ENCODE measurements at places on chromosomes 1 and 21.
A peak's percentile ranks its signal among the peaks of the same experiment; 100 is the strongest.

GRCh38 chr1:213985209-213986019 is 2.4 kb upstream of the PROX1 start:
- H3K4me3 ChIP-seq: peak overlapping the region; percentile 11
- H3K27ac ChIP-seq: no peak overlapping the region
- H3K4me1 ChIP-seq: peaks cover 32% of the 10 kb centered on the region
- no peak for DNase-seq

- no peaks in the 10 kb centered on the region for H3K4me1 ChIP-seq
- no peak overlapping the region for H3K4me3 ChIP-seq
- H3K27me3 ChIP-seq: no peaks in the 10 kb centered on the region
- H3K27ac ChIP-seq: no peak overlapping the region
- DNase-seq: no peak
- no peaks in the 10 kb centered on the region for H3K36me3 ChIP-seq
Observed at GRCh38 chr1:71166178-71167173, 85.6 kb upstream of the ZRANB2 start.

GRCh38 chr1:77538956-77539518 is 143.4 kb downstream of the ZZZ3 start:
- no peaks in the 10 kb centered on the region for H3K36me3 ChIP-seq
- H3K4me3 ChIP-seq: no peak overlapping the region
- H3K27ac ChIP-seq: no peak overlapping the region
- no peaks in the 10 kb centered on the region for H3K27me3 ChIP-seq
- H3K4me1 ChIP-seq: peaks cover 10% of the 10 kb centered on the region

GRCh38 chr1:240173836-240174235 is 82.2 kb downstream of the FMN2 start:
- no peaks in the 10 kb centered on the region for H3K36me3 ChIP-seq
- H3K27me3 ChIP-seq: no peaks in the 10 kb centered on the region
- DNase-seq: no peak
- no peaks in the 10 kb centered on the region for H3K4me1 ChIP-seq

- no peaks in the 10 kb centered on the region for H3K4me1 ChIP-seq
- no peak overlapping the region for H3K4me3 ChIP-seq
- peaks cover 41% of the 10 kb centered on the region for H3K27me3 ChIP-seq
- no peaks in the 10 kb centered on the region for H3K36me3 ChIP-seq
- no peak for DNase-seq
Observed at GRCh38 chr1:18091660-18092446, 15.7 kb upstream of the IGSF21 start.

DNA sequence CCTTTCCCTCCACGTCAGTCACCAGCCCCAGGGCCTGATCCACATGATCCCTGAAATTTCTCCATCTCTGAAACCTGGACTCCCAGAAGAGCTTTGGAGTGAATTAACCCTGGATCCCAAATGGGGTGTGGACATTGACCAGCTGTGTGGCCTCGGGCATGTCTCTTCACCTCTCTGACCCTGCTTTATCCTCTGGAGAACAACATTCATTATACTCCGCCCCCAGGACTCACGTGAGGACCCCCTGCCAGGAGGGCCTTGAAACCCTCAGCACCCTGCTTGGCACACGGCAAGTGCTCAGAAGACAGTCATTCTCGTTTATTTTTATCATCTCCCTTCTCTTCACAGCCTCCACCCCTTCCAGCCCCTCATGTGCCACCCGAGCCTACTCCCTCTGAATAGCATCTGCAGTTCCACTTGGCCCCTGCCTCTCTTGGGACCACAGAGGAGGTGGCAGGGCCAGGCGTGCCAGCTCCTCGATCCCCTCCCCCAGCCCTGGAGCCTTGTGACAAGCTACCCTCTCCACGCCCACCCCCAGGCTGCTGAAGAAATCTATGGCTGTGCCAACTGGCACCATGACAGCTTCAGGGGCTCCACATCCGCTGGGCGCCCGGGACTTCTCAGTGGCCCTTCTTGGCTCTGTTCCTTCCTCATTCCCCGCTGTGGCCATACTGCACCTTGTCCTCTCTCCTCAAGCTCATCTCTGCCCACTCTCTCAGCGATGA is 18.0 kb downstream of the ADGRB2 start:
- DNase-seq: no peak
- H3K4me3 ChIP-seq: no peak overlapping the region
- H3K4me1 ChIP-seq: no peaks in the 10 kb centered on the region
- H3K27ac ChIP-seq: no peak overlapping the region
- H3K27me3 ChIP-seq: peaks cover 4% of the 10 kb centered on the region

DNA sequence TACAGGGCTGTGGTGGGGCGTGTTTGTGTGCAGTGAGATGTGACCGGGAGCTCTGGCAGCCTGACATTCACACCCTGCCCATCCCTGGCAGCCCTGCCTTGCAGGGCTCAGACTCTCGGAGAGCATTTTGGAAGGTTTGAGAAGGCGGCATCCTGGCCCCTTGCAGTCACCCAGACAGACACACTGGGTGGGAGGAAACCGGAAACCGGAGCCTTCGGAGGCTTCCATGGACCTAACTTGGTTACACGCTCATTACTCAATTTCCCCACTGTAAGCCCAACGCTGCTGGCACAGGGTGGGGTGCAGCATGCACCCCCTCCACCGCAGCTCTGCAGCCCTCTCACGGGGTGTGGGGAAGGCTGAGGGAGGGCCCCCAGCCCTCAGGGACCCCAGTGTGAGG is 22.2 kb upstream of the RSPO1 start:
- H3K4me3 ChIP-seq: no peak overlapping the region
- H3K36me3 ChIP-seq: no peaks in the 10 kb centered on the region
- H3K27ac ChIP-seq: no peak overlapping the region
- H3K4me1 ChIP-seq: no peaks in the 10 kb centered on the region
- no peak for DNase-seq

GRCh38 chr1:208150833-208151458 is 93.2 kb downstream of the PLXNA2 start:
- H3K27ac ChIP-seq: peak overlapping the region; percentile 39
- H3K4me1 ChIP-seq: peaks cover 61% of the 10 kb centered on the region
- DNase-seq: no peak
- H3K4me3 ChIP-seq: no peak overlapping the region
- no peaks in the 10 kb centered on the region for H3K27me3 ChIP-seq

DNA sequence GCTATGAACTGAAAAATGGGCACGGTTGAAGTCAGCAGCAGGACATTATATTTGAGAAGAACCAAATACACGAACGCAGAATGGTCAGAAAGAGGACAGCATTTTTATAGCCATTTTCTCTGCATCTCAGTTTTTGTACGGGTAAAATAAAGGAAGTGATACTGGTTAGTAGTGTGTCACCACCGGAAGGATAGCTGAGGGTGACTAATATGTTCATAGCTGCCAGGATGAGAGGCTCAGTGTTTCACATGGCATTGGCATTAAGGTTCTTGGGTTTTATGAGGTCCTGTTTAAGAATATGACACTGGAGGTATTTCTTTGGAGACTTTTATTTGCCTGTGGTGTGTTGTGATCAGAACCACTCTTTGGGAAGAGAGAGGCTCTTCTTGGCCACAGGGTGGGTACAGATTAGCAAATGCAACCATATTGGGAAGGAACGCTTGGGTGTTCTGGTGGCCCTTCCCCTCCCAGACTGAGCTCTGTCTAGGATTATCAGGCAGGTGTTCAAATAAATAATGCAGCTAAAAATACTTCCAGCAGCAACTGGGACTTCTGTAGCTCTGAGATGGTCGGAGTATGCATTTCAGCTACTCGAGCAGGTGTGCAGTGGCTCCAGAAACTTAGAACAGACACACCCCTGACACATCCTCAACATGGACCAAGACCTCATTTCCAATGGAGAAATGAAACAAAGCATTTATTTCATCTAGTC is 158.2 kb downstream of the PBX1 start:
- H3K36me3 ChIP-seq: no peaks in the 10 kb centered on the region
- H3K4me3 ChIP-seq: no peak overlapping the region
- H3K27me3 ChIP-seq: no peaks in the 10 kb centered on the region
- no peak overlapping the region for H3K27ac ChIP-seq
- no peak for DNase-seq

DNA sequence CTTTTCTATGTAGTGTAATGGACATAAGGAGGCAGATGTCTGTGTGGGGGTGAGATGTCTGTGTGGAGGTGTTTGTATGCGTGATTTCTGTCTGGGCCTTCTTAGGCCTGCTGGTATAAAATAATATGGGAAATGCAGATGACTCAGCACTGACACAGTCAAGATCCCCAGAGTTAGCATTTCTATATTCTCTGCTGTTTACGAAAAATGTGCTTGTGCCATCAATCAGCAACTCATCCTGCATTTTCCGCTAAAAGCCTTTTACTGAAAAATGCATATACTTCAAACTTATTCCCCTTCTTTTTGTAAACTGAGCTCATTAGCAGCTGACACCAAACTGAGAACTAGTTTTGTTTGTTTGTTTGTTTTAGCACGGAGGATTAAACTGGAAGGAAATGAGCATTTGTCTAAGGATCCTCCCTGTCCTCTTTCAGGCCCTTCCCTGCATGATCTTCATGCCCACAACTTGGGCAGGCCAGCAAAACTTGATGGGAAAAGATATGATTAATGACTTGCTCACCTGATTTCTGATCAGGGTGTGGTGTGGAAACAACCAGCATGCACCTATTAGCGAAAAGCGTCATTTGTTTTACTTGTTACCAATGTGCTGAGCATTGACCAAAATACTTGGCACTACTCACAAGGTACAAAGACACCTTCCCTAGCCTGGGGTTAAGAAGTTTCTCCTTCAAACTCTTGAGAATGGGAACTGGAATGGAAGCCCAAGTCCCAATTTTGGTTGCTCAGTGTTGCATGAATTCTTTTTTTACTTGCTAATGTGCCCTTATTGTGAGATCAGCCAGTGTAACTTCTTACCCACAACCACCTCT is 77.4 kb downstream of the NDUFS5 start:
- no peak overlapping the region for H3K27ac ChIP-seq
- no peaks in the 10 kb centered on the region for H3K36me3 ChIP-seq
- H3K27me3 ChIP-seq: no peaks in the 10 kb centered on the region
- DNase-seq: no peak
- H3K4me3 ChIP-seq: no peak overlapping the region
